Activated T-helper 9 cell treated with anti-CD3 and anti-CD28 coated beads, Interleukin-2, amount 50 U/mL, for 16 hours (primary cell): ENCODE measurements at places on chromosomes 13 and 19.

DNA sequence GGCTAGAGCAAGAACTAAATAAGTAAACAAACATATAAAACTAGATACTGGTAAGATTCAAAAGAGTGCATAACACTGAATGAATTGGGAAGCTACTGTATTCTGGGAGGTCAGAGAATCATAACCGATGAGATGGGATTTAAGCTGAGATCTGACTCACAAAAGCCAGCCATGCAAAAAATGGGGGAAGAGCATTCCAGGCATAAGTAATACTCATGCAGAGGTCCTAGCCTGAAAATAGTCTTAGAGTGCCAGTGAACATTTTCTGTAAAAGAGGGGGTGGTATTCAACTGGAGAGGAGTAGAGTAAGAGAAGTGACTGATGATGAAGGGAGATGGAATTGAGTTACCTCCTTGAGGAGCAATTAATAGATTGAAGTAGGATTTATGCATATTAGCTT lies 872.0 kb upstream of the GPC6 start:
- no peak for DNase-seq

- no peak for DNase-seq
Observed at GRCh38 chr19:38017401-38018151, 110.6 kb downstream of the SIPA1L3 start.

- no peak for DNase-seq
Observed at GRCh38 chr19:34359954-34360315, 5.1 kb upstream of the GPI start.

GRCh38 chr13:83867708-83868107 lies 14.6 kb downstream of the SLITRK1 start:
- DNase-seq = no peak

GRCh38 chr13:28655561-28655960 lies 3.4 kb upstream of the POMP start:
- no peak for DNase-seq

- DNase-seq = no peak
Observed at GRCh38 chr13:30147421-30147820, 159.9 kb downstream of the KATNAL1 start.

- DNase-seq = no peak
Observed at GRCh38 chr13:113796211-113796963, 37.4 kb downstream of the TMEM255B start.

GRCh38 chr19:55158423-55158822 lies 891 bp upstream of the TNNI3 start:
- DNase-seq = no peak

- DNase-seq = no peak
Observed at GRCh38 chr19:58154287-58154678, 3.7 kb upstream of the ZNF329 start.

DNA sequence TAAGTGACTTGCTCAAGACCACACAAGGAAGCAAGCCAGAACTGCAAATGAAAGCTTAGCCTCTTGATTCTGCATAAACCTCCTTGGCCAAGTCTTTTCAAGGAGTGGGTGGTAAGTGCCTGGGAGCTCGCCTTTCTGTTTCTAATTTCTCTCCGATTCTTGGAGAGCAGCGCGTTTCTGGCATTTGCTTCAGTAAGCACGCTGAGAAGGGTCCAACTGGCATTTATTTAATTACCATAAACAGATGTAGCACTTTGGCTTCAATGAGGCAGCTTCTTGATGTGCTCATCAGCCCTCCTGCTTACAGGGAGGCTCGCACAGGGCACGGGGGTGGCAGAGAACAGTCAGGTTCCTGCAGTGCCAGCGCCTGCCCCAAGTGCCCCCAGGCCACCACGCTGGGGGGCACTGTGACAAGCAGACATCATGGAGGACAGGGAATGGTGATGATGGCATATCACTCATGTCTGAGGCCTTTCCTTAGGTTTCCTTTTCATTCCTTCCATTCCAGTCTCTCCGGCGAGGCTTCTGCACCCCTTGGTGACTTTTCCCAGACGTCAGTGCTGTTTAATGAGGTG lies 13.3 kb downstream of the SIAH3 start:
- DNase-seq = no peak

DNA sequence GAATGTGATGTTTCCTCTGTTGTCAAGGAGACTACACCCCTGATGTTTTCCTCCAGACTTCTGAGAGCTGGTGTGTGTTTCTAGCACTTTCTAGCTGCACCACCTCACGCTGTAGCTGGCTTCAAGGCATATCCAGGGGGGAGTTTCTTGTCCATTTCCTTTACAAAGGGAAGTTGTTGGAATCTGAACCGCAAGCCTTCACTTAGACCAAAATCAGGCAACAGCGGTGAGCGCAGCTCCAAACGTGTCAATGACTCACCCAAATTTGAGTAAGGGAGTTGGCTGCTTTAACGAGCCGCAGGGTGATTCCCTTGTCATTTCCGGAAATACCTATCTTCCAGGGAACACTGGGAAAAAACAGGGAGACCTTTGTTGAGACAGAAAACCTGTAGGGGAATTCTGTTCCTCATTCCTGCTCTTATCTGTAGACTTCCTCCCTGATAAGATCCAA lies 2.5 kb downstream of the LDLR start:
- DNase-seq = peak; percentile 48

- DNase-seq = no peak
Observed at GRCh38 chr19:917323-918151, at the start of gene KISS1R. TSS of gene KISS1R (plus strand) at chr19:917333. CDS start at chr19:917503, 170 bp downstream.

- no peak for DNase-seq
Observed at GRCh38 chr13:95023405-95023804, 277.8 kb downstream of the ABCC4 start.

DNA sequence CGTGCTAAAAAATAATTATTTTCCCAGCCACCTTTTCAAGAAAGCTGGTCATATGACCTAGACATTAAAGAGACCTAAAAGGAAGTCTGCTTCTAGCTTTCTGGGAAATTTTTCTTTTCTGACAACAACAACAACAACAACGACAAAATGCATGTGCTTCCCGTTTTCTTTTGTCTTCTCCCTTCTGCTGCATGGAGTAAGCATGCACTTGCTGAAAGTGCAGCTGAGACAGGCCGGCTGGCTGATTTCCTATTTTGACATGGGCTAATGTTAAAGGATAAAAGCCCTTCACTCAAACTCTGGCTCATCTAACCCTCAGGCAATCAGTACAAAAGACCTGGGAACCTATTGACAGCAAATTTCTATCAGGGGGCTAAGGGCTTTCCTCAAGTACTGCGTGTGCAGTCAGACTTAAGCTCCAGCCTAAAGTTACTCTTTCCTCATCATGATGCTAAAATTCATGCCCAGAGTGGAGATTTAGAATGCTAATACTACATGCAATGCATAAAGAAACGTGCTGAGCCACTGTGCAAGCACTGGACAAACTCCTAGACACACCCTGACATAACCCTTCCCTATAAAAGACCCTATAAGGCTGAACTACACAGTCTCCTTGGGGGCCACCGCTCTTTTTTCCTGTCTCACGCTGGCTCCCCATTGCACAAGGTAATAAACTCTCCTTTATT lies 811.1 kb downstream of the UQCRFS1 start:
- DNase-seq = no peak

DNA sequence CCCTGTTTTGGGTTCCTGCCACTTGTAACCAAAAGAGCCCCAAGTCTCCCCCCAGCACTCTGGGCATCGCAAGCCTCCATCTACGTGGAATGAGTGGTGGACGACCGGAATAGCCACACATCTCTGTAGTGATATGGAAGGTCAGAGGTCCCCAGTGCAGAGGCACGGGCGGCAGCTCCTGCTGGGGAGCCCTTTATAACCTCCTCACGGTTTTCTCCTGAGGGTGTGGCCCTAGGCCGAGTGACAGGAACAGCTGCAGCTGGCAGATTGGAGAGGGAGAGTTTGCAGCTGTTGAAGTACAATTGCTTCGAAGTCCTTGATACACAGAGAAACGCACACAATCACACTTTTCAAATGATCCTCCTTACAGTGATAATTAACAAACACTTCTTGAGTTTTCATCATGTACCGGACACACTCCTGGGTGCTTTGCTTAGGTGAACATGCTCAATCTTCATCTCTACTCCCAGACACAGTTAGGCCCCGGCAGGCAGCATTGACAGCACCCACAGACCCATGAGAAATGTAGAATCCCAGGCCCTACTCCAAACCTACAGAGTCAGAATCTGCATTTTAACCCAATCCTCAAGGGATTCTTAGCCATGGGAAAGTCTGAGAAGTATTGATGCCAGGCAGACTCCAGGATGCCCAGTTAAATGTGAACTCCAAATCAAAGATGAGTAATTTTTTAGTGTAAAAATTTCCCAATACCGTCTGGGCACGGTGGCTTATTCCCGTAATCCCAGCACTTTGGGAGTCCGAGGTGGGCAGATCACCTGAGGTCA lies 4.9 kb upstream of the ZNF787 start:
- DNase-seq = no peak

DNA sequence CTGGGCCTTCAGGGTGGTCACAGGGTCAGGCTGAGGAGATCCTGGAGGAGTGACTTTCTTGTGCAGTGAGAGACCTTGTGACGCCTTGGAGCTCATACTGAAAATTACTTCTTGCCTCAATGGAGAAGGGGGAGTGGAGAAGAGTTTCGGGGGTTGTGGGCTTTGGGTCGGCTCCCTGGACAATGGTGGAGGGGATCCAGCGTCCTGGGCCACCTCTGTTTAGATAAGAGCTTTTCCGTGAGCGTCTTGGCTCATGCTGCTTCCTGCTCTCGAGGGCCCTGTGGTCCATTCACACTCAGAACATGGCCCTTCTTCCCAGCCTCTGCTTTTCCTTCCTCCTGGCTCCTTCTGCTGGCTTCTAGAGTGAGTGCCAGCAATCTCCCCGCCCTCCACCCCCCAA lies 81.9 kb downstream of the FLT1 start:
- no peak for DNase-seq

DNA sequence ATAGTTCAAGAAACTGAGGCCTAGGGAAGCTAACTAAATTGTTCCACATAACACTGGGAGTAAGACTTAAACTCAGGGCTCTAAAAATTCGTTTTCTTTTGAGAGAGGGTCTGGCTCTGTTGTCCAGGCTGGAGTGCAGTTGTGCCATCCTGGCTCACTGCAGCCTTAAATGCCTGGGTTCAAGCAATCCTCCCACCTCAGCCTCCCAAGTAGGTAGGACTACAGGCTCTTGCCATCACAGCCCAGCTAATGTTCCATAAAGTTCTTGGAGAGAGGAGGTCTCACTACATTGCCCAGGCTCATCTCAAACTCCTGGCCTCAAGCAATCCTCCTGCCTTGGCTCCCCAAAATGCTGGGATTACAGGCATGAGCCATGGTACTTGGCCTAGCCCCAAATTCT lies 10.7 kb downstream of the ZMYM5 start:
- DNase-seq = no peak

GRCh38 chr13:98890186-98890585 lies 87.7 kb downstream of the DOCK9 start:
- peak; percentile 25 for DNase-seq

- DNase-seq = no peak
Observed at GRCh38 chr19:39299404-39299803, 3.2 kb downstream of the IFNL1 start.

DNA sequence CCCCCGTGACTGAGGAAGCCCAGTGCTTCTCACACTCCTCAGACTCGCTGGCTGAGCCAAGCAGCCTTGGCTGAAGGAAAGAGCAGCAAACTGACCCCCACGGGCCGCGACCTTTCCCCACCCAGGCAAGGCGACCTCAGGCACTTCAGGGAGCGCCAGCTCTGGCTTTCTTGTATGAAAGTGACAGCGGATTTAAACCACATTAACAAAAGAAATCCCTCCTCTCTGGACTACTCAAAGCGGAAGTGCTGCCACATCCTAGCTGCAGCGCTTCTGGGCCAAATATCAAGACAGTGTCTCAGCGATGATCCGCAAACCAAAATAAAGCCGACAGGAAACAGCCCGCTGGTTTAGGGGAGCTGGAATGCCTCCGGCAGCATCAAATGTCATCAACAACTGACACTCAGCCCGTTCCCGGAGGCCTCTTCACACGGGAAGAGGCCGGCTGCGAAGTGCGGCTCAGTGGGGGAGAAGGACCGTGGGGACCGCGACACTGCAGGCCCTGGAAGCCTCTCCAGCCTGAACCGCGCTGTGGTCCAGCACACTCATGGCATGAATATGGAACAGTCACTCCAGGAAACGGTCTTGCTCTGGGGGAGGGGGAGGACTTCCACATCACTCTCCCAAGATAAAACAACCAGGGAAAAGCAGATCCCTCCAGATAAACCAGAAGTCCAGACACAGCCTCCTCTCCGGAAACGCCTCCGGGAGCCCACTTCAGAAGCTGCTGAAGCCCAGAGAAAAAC lies 1.4 kb downstream of the RASA3 start:
- no peak for DNase-seq

- DNase-seq = no peak
Observed at GRCh38 chr19:32537580-32537979, 43.4 kb upstream of the PDCD5 start.

GRCh38 chr13:42804244-42804874 lies 23.0 kb downstream of the FAM216B start:
- no peak for DNase-seq

GRCh38 chr13:36242761-36243160 lies 28.4 kb upstream of the SOHLH2 start:
- no peak for DNase-seq

GRCh38 chr19:57748029-57748428 lies 1.4 kb downstream of the ZNF776 start:
- no peak for DNase-seq

DNA sequence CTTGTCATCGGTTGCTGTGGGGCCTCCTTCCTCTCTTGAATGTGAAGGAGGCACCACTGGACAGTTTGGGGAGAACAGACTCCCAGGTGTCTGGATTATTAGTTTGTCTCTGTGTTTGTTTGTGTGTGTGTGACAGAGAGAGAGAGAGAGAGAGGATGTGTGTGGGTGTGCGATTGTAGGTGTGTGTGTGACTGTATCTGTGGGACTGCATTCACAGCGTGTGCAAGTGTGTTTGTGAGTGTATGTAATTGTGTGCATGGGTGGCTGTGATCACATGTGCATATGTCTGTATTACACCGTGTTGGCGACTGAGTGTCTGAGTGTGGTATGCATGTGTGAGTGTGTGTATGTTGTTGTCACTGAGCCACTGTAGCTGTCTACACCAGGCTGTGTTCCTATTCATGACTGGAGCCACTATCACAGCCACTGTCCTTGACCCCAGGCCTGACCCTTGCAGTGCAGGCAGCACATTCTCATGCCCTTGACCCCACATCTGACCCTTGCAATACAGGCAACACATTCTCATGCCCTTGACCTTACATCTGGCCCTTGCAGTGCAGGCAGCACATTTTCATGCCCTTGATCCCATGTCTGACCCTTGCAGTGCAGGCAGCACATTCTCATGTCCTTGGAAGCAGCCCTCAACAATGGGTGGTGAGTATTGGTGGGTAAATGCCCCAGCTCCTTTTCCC lies 25.1 kb upstream of the CYP4F8 start:
- no peak for DNase-seq

DNA sequence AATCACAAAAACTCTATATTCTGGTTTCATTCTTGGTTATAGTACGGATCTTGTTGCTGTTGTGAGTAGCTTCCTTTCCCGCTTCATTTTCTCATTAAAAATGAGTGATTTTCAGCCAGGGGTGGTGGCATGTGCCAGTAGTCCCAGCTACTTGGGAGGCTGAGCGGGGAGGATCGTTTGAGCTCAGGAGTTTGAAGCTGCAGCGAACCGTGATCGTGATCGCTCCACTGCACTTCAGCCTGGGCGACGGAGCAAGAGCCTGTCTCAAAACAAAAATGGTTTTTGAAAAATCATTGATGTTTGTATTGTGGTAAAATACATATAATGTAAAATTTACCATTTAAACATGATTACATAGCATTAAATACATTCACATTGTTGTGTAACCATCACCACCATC lies 71.6 kb upstream of the TM9SF2 start:
- no peak for DNase-seq

GRCh38 chr13:31965361-31966066 lies 66.1 kb upstream of the FRY start:
- DNase-seq = no peak

- no peak for DNase-seq
Observed at GRCh38 chr13:101406791-101407190, 9.5 kb downstream of the NALCN start.

GRCh38 chr19:57165846-57166245 lies 1.4 kb downstream of the DUXA start:
- DNase-seq = no peak
